Activated CD8-positive, alpha-beta memory T cell treated with anti-CD3 and anti-CD28 coated beads for 1 hour (primary cell): ENCODE measurements at places on chromosomes 11 and 22.
A peak's percentile ranks its signal among the peaks of the same experiment; 100 is the strongest.

DNA sequence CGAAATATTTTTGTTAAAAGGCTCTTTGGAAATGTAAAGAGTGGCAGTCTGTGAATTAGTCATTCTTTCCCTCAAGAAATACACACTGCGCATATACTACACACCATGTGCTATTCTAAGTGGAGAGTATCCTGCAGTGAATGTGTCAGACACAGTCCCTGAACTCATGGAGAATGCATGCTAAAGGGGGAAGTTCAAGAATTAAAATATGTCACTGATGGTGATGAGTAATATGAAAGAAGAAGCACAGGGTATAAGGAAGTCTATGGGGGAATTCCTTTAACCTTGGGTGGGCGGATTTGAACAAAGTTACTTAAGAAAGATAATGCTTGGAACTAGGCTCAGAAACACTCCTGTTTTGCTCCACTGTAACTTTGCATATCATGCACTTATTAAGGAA is 153.0 kb downstream of the LRRC4C start:
- DNase-seq, result no peak

- no peak for DNase-seq
Measured at GRCh38 chr11:68146704-68147474, 25.7 kb upstream of the CHKA start.

DNA sequence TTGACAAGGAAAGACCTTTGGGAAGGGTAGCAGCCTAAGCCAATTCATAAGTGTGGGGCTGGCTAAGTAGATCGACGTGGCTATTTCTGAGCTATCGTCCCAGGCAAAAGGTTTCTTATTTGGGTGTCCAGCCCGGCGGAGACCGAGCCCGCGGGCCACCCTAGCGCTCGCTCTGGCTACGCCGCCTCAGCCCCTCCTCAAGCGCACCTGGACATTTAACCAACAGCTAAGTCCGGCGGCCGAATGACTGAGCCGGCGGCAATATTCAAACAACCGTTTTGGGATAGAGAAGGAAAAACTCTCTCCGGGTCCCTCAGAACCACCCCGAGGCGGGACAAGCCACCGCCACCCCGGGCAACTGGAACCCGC is 457 bp downstream of the RNF141 start:
- DNase-seq, result no peak

GRCh38 chr11:78138694-78139421 is 568 bp downstream of the ALG8 start:
- peak; percentile 1 for DNase-seq

DNA sequence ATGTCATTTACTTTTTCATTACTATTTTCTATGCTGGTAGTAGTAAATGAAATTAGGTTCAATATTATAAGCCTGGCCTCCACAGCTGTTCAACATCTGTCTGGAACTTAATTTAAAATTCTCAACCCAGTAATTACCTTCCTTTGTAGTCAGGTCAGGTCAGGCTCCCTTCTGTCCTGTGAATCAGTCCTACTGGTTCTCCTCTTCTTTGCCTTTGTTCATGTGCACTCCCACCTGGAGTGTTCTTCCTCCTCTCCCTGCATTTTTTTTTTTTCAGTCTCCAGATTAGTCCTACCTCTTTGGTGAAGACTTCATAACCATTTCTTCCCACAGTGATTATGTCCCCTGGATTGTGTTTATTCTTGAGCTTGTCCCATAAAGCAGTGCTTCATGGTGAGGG is 67.9 kb downstream of the DKK3 start:
- DNase-seq, result no peak

- DNase-seq, result no peak
Measured at GRCh38 chr11:65743681-65744025, 23.1 kb upstream of the RNASEH2C start.

DNA sequence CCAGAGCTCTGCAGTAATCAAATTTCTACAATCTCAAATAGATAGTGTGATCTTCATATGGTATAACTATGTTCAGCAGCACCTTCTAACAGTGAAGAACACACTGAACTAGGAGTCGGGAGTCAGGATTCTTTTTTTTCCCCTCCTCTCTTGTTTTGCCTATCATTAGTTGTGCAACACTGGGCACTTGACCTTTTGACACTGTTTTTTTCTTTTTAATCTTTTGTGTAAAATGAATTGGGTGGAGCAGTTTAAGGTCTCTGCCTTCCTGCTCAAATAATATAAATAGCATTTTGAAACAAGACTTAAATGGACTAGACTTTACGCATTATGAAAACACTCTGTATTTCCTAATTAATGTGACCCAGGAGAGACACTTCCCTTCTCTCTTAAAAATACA is 39.7 kb downstream of the CTSC start:
- DNase-seq, result no peak

DNA sequence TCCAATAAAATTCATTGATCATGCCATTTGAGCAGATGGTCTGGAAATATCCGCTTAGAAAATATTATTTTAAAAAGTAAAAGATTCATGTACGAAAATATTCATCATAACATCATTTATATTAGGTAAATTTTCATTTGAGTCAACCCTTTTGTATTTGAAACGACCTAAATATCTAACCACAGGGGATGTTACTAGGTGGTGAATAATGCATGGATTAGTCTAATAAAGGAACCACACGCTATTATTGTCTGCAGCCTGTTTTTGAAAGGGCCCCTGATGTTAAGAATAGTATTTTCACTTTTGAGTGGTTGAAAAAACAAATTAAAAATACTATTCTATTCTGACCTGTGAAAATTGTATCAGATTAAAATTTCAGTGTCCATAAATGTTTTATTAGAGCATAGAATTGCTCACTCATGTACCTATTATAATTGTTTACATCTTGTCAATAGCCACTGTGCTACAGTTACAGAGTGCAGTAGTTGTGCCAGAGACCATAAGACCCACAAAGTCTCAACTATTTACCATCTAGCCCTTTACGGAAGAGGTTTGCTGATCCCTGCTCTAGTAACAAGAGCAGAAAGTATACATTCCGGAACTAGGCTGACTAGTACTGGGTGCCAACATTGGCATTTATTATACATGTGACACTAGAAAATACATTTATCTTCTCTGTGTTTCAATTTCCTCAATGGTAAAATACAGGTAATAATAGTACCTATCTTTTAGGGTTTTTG is 176.1 kb downstream of the LRRC4C start:
- DNase-seq, result no peak

GRCh38 chr11:1532606-1533341 is 39.3 kb downstream of the DUSP8 start:
- no peak for DNase-seq

DNA sequence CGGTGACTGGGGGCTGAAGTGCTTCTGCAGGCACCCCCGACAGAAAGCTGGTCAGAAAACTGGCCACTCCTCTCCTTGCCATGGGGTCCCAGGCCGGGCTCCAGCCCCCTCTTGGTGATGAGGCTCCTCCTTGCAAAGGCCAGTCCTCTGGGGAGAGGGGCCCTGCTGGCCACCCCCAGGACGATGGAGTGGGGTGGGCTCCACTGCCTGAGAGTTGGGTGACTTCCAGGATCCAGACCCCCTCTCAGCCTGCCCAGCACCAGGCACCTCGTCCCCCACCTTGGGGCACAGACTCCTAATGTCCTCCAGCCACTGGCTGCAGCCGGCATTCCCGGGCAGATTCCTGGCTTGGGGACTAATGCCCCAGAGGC is 441 bp upstream of the RPS6KA4 start:
- DNase-seq, result no peak

DNA sequence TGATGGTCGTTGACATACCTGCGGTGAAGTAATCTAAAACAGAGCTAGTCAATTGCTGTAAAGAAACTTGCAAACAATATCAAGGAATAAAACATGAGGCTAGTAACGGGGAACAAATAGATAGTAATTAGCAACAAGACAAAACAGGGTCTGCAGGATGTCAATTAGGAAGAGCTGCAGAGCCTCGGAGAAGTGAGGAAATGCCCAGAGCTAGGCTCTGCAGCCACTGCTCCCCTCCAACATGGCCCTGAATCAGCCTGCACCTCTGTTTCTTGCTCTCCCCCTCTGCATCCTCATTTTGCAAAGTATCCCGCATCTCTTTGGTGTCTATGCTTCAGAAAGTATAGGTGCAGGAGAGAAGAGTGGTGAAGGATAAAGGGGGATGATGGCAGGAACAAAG is 507.4 kb upstream of the FAT3 start:
- no peak for DNase-seq

DNA sequence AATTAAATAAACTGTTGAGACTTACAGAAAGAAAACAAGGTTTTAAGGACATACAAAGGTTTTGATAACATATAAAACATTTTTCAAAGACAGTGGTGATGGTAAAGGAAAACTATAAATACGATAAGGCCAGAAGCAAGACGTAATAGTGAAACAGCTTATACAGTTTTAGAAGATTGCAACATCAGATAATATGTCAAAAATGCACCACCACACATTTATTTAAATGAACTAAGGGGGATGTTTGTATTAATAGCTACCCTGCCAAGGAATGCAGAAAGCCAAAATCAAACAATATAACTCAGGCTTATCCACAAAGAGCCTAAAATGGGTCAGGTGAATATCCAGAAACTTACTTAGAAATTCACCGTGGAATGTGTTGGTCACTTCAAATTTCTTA is 981.6 kb upstream of the FAT3 start:
- DNase-seq, result no peak

- no peak for DNase-seq
Measured at GRCh38 chr11:13216019-13216710, 61.4 kb upstream of the BMAL1 start.

- DNase-seq, result no peak
Measured at GRCh38 chr11:62954478-62954877, 30.3 kb downstream of the SLC22A6 start.

DNA sequence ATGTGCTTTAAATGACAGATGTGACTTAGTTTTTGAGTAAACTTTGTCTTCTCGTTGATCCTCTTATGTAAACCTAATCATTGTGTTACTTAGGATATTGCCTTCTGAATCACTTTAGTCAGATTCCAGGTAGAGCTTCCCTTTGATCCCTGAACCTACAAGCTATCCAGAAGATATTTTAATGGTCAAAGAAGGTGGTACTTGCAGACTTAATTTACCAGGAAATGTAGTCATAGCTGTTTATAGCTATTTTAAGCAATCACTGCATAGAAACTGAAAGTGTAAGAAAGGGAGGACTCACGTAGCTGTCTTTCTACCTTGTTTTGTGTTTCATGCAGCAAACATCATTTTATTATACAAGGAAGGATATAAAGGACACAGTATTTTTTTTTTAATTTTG is 189.5 kb downstream of the DDX10 start:
- DNase-seq, result no peak

GRCh38 chr22:18111759-18112330 is 1.2 kb downstream of the TUBA8 start:
- no peak for DNase-seq

DNA sequence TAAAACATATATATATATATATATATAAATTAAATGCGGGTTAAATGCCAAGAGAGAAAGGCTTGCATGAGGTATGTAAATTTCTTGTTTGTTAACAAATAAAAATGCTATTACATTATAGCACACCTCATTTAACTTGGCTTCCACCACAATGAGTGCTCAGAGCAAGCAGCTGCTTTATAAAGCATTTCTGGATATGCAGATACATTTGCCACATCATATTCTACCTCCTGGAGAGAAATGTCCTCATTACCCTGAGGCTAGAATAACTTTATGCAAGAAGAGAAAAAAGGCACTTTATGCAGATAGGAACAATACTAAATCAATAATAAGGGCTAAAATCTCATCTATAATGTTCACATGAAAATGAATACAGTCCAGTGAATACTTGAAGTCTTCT is 181.7 kb upstream of the CCDC90B start:
- no peak for DNase-seq

DNA sequence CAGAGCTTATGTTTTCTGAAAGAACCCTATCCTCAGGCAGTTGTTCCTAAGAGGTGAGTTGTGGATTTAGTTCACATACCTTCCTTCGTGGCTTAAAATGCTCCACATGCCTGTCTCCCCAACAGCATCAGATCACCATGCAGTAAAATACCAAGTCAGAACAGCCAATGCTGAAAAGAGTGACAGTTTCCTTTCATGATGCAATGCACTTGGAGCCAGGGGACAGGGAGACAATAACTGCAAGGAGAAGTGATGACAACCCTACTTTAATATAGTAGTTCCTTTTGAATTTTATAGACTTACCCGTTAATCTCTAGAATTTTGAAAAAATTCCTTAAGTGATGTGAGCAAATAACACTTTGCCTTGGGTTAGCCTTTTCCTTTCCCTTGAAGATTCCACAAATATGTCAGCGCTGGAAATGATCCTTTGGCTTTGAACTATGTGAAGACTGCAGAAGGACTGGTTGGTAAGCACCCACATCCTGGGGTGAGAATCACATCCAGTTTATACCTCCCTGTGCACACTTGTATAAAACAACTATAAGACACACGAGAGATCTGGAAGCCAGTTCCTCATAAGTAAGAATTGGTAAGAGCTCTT is 71.2 kb downstream of the PIWIL4 start:
- no peak for DNase-seq

DNA sequence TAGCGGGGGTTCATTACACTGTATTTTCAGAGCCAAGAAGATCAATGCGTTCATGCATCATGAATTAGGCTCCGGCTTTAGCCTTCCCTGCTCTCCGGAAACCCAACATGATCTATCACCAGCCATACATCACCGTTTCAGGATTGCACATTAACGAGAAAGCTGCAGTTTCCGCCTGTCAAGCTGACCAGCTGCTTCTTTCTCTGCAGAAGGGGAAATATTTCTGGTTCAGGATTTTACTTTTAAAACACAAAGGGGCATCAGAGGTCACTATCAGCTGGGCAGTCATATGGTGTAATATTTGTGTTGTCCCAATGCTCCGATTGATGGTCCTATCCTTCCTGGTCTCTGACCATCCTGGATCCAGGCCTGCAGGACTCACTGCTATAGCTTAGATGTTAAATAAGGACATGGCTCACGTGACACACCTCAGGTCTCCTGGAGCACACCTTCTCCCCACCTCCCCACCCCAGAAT is 21.4 kb upstream of the CADM1 start:
- DNase-seq, result no peak

DNA sequence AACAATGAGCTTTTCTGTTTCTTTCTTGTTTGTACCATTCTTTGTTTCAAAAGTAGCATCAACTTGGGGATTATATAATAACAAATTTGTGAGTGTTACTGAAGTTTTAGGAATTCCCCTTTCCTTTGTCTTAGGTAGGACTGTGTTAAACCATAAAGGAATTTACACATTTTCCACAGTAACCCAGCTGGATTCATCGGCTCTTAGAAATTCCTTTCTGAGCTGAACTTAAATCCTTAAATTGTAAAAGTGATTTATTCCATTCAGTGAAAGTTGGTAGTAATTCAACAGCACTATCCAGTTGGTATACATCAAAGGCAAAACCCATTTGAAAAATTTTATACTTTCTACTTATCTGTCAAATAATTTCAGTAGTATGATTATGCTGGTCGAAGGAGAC is 11.8 kb downstream of the EMSY start:
- no peak for DNase-seq

- no peak for DNase-seq
Measured at GRCh38 chr11:116432301-116432700, 340.5 kb downstream of the BUD13 start.
